ENCODE measurements at places on chromosomes 12 and 14.
A peak's percentile ranks its signal among the peaks of the same experiment; 100 is the strongest.

GRCh38 chr12:102602521-102602920, 122.2 kb upstream of the IGF1 start:
- DNase-seq = no peak

- DNase-seq = no peak
Measured at GRCh38 chr12:30850684-30851083, 75.9 kb upstream of the TSPAN11 start.

- DNase-seq = no peak
Measured at GRCh38 chr14:69941768-69942742, 62.8 kb downstream of the SMOC1 start.

DNA sequence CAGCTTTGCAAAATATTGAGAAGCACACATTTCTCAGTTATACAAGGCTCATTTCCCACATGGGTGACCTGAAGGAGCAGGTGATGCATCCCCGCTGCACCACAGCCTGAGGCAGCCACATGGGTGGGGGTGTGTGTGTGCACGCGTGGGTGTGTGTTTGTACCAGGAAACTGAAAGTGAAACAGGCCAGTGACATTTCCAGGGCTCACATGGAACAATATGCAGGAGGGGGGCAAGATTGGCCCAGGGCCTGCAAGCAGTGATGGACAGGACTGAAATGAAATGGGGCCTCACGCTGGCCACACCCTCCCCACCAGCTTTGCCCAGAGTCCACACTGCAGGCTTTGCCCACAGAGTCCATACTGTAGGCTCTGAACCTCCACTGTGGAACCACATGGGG, 154.2 kb upstream of the PARP11 start:
- peak; percentile 57 for DNase-seq

DNA sequence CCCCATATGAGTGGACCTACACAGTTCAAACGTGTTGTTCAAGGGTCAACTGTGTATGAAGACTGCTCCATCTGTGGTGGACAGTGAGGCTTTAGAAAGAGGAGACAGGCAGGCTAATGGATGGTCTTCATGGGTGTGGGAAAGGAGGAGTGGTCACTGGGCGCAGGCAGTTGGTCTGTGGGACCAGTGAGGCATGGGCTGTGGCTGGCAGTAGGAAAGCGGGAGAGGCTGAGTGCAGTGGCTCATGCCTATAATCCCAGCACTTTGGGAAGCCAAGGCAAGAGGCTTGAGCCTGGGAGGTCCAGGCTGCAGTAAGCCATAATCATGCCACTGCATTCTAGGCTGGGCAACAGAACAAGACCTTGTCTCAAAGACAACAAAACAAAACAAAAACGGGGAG, 2.0 kb upstream of the NR4A1 start:
- DNase-seq = no peak

DNA sequence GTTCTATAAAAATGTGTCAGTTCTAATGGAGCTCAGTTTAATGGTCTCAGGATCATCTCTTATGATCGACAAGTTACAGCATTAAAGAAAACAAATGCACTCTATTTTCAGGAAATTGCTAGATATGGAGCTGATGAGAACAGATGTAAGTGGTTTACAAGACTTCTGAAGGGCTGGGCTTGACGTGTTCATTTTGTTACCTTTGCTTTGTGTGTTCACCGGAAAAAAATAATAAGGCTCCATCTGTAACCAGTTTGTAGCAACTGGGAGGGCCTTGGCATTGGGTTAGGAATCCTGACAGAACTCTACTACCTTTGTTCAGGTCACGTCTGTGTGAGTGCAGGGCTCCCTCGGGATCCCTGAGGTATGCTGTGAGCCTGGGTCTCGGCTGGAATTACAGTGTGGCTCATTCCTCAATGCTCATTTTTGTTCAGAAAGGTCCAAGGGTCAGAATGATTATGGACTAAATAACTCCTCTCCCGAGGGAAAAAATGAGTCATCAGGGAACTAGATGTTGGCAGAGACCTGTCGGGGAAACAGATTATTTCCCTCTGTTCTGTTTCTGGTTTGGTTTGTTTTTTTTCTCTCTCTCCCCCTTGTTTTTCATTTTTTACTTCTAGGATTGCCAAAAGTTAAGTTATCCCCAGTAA, 158.0 kb downstream of the SLC5A8 start:
- DNase-seq = no peak

GRCh38 chr14:73888971-73889370, 2.3 kb downstream of the ZNF410 start:
- no peak for DNase-seq

GRCh38 chr12:108635201-108635996, 1.7 kb upstream of the SELPLG start:
- no peak for DNase-seq

GRCh38 chr14:103960457-103961055, 18.2 kb upstream of the RD3L start:
- no peak for DNase-seq

DNA sequence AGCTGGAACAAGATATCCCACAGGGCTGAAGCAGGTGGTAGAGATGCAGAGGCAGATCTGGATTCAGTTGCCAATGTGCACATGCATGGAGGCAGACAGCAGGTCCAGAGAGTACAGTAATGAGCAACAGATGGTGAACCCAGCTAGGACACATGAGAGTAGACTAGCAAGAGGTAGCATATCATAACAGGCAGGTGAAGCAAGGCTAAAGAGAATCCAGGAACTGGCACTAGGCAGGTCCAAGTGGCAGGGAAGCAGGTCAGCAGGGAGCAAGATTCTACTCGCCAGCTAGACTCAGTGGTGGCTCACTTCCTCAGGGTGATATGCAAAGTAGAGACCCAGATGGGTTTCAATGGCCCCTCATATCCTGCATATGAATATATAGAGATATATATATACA, 15.3 kb upstream of the MYF6 start:
- DNase-seq = no peak

DNA sequence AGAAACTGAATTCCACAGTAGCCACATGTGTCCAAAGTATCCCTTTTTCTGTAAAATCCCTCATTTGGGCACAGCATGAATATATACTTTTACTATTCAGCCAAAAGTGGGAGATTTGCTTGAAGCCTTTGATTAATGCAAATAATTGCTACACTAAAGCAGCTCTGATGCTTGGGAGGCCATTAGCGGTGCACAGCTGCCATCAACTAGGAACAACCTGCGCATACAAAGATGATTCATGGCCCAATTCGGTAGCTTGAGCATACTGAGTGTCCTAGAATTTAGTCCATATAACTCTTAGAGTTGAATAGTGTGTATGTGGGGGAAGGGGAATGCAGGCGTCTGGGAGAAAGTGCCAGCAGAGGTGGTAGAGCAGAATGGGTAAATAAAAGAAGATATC, 277.0 kb upstream of the RMST start:
- DNase-seq = no peak

DNA sequence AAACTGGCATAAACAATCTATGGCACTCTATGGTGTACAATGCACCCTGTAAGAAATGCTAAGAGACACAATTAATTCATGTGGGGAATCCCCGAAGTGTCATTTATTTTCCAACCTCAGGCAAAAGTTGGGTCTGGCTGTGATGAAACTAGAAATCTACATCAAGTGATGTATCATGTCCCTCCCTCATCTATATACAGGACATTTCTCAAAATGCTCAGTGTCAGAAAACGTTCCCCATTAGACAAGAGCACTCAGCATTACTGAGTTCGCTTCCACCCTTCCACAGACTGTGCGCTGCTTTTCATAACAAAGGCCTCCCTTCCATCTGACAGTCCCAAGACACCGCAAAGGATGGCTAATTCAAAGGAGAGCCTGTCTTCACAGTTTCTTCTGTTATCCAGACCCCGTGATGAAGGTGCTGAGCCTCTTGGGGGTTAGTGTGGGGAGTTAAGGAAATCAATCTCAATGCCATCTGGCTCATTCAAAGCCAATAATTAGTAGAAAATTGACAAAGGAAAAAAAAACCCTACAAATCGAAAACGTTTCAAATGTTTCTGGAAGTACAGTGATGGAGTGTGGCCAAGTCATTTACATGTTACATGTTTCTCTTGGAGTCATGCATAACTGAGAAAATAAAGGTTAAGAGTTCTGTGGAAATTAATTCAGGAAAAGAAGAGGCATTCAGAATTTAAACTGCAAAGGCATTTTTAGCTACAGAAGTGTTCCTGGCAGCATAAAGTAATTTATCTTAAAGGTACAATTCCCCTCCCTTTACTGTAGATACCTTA, 7.5 kb downstream of the CCDC88C start:
- DNase-seq = no peak

DNA sequence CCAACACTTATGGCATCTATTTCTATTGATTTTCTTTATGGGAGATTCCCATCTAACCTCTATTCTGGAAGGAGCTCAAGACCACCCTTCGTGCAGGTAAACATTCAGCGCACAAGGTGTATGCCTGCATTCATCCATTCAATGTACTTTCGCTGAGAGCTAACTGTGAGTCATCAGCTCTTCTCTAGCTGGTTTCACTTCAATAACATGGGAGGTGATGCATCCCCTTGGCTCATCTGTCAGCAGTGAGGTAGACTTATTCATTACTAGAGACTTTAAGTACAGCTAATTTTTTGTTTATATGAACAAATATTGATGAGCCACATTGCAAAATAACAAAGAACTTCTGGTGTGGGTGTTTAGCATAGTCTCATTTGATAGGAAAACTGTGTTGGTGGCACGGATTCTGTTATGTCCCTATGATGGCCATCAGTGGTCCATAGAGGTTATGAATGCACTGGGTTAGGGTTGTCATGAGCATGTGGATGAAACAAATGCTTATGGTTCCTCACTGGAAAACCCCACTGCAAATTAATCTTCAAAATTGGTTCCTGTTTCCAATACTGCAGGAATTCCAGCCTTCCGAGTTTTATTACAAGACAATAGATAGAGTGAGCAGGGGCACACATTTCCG, 1151.0 kb downstream of the BCL11B start:
- DNase-seq = no peak

- no peak for DNase-seq
Measured at GRCh38 chr14:23349156-23349845, 3.4 kb downstream of the SLC22A17 start.

DNA sequence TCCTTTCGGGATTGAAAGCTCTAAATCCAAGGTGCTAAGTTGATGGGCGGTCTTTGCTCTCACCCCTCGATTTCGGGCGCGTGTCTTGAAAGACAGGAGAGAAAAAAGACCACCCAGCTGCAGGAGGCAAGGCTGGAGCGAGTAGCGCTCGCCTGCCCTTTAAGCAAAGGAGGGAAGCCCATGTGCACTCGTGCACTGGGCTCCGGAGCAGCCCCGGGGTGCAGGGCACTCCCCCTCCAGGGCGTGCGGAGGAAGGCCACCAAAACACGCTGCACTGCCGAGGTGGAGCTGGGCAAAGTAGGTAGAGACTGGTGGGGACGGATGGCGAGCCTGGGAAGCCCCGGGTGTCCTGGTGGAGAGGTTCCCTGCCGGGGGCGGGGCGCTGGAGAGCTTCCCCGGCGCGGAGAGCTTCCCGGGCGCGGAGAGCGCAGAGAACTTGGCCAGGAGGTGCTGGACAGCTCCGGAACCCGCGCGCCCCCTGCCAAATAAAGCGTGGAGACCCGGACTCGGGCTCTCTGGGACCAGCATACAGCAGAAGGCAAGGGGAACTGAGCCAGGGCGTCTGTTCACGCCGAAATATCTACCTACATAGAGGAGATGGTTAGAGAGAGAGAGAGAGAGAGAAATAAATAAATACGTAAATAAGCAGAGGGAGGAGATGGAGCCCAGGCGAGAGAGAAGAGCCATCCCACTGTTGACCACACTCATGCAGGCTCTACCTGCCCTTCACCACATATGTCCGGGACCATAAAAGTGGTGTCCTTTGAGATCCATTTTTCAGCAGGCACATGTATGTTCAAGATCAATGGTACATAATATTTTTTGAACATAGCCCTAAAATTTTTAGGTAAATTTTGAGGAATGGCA, 662 bp upstream of the NELL2 start:
- DNase-seq = peak; percentile 28

DNA sequence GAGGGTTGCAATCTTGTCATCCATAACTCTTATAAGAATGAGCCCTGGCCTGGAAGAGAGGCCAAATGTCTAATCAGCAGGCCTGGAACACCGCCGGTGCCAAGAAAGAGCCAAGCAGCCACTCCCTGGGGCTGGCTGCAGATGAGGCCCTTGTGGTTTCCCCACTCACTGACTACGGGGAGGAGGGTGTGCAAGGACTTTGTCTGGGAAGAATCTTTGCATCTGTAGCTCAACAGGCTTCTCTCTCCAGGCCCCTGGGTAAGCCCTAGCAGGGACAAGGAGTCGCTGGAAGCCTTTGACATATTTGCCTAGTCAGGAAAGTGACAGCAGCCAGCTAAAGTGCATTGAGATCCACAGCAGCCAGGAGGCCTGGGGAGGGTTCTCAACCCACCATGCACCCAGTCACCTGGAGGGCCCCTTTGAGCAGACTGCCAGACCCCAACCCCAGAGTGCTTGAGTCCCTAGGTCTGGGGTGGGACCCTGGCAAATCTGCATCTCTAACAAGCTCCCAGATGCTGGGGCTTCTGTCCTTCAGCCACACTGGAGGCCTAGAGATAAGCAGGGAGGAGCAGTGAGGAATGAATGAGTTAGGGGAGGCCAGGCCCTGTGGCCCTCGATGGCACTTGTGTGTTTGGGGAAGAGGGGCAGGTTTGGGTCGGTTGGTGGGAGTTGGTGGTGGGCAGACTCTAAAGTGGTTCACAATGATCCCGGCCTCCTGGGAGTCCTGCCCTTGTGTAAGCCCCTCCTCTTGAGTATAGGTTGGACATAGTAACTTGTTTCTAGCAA, 13.9 kb upstream of the LRTM2 start:
- DNase-seq = no peak

DNA sequence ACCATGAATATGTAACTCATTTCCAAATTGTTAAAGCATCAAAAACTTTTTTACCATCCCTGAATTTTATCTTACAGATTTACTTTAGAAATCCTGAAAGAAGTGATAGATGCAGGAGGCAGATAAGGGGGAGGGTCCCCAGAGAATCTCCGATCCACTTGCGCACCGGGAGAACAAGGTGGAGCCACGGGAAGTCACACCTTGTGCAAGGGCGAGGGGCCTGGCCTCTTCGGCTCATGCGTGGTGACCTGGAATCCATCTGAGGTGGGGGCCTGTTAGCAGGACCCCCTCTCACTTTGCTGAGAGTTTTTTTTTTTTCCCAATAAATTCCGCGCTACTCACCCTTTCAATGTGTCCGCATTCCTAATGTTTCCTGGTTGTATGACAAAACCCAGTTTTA, 80.2 kb upstream of the CDKN3 start:
- no peak for DNase-seq

GRCh38 chr14:99348816-99349614, 77.0 kb upstream of the BCL11B start:
- DNase-seq = no peak

DNA sequence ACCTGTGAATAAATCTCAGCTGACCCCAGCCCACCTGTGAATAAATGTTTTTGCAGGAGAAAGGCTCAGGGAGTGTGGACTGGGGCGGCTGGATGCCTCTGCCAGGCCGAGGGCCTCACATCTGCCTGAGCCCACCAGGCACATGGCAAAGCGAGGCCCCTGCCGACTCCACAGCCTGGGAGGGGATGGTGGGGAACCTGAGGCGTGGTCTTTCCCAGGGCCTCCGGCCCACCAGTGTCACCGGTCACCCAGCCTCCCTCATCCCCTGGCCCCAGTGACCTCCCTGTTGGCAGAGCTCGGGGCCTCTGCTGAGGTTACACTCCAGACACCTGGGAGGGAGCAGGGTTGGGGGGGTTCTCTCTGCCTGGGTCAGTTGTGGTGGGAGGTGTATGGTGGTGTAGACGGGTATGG, 8.2 kb downstream of the NOC4L start:
- DNase-seq = no peak
